ENCODE measurements at places on chromosomes 12 and 14.
A peak's percentile ranks its signal among the peaks of the same experiment; 100 is the strongest.

GRCh38 chr12:53199700-53200099 is 7.4 kb downstream of the ITGB7 start:
- no peak for DNase-seq

DNA sequence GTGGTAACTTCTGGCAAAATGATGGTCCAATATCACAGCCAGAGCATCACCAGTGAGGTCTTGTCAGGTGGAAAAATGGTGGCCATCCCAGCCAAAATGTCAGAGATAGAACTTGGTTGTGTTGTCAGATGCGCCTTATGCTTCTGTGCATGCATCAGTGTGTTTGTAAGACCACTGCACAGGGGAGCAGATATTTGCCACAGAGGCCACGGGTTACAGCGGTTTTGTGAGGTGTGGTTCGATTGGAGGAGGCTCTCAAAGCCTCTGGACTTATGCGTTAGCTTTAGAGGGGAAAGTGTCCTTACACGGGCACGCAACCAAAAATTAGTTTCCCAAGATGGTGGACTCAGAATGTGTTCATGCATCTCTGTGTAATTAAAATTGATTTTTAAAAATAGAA is 243.8 kb downstream of the ADGRD1 start:
- DNase-seq, result no peak

- peak; percentile 64 for DNase-seq
Observed at GRCh38 chr12:98532687-98533304, 17.4 kb downstream of the TMPO start.

DNA sequence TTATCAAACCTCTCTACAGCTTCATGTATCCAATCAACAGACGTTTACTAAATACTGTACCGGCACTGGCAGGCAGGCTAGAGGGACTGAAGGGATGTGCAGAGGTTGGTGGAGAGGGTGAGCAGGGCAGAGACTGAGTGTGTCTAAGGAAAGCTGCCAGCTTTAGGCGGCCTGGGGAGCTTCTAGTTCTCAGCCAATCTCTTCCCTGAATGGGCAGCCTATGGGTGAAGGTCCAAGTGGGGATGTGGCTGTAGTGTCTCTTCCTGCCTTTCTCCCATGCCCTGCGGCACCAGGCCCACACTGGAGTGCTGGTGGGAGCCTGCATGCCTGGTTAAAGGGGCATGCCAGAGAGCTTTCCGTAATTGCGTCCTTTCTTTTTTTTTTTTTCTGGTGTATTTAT is 239.8 kb downstream of the CACNA1C start:
- no peak for DNase-seq

DNA sequence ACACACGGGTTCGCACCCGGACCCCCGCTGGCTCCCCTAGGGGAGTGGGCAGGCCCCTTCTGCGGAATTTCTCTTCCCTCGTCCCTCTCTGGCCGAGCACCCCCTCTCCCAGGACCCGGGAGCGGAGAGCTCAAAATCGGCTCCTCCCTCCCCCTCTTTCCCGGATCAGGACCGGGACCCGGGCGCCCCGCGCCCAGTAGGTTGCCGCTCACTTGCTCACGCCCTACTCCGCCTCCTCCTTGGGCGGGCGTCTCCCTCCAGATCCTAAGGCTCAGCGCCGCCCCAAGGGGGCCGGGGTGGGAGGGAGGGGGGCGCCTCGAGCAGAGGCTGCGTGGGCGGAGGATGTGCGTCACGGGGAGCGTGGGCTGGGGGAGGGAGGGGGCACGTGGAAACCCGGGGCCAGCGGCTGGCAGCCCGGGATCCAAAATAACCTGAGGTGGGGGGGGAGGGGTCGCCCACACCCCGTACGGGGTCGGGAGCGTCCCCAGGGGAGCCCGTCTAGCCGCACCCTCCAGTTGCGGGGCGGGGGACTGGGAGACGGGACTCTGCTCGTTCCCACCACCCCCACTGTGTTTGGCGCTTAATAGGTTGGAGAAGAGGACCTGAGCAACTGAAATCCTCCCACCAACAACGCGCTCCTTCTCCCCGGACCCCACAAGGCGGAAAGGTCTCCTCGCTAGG is 1.8 kb upstream of the NAB2 start:
- peak; percentile 90 for DNase-seq

GRCh38 chr14:57822081-57822480 is 43.8 kb downstream of the SLC35F4 start:
- DNase-seq, result no peak

DNA sequence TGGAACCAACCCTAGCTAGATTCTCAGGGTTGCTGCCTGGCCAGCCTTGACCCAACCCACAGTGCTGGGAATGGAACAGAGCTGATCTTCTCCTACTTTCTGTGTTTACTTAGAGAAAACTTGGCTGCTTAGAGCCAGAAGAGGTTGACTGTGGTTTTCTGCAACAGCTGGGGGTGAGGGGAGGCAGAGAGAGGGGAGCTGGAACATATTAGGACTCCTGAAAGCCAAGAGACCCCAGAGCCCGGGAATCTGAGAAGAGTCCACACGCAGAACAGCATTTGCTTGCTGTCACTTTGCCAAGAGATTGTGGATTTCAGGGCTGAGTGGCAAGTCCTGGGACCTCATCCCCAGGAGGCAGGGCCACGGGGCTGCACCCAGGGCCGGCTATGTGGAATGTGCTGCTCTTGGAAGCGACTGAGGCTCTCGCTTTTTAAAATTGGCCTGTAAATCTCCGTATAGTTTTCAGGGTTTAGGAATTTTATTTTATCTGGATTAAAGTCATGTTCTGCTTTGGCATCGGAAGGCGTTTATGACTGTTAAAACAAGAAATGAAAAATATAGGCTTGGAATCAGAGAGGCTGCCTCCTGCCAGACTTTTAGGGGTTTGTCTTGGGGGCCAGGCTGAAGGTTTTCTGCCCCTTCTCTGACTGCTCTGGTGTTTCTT is 22.3 kb upstream of the MED13L start:
- peak; percentile 18 for DNase-seq

DNA sequence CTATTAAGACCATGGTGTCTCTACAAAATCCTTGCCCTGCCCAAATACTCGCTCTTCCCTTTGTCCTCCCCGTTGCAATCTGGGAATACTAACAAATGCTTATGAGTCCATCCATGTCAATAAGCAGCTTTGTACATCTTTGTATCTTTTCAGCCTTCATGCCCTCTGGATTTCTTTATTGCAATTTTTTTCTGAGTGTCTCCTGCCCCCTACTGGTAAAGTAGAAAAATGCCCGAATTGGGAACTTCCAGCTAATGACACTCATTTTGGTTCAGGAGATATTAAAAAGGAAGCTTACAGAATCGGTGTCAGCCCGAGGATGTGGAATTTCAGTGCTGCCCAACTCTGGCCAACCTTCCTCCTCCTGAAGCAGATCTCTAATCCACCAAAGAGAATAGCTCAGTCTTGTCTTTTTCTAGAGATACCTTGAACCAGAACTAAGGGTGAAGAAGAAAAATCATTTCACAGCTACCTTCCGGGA is 46.0 kb downstream of the SH2B3 start:
- DNase-seq, result peak; percentile 69

DNA sequence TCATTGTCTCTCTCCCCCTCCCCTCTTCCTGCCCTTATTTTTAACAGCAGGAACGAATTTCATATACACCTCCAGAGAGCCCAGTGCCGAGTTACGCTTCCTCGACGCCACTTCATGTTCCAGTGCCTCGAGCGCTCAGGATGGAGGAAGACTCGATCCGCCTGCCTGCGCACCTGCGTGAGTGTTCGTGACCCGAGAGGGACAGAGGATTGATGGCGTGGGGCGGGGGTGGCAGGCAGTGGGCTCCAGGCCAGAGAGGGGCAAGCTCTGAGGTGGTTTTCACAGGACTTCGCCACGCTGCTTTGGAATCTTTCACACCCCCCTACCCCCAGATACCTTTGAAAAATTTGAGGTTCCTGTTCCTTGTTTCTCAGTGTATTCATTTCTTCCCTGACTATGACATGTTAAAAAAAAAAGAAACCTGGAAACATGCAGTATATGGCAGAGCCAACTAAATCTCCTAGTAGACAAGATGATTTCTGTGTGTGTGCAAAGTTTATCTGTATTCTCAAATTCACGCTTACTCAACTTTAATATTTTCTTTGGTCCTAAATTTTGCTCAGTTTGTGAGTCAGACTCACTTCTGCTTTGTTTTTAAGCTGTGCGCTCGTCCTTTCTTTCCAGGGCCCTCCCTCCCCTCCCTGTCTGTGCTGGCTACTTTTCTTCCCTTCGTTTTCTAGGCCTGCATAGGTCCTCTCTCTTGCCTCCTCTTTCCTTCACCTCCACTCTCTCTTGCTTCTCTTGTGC is 103.1 kb downstream of the ETV6 start:
- DNase-seq, result no peak

Measured in fibroblast of lung (primary cell).